SK-N-MC (cell line): ENCODE measurements at places on chromosomes 5 and 9.

DNA sequence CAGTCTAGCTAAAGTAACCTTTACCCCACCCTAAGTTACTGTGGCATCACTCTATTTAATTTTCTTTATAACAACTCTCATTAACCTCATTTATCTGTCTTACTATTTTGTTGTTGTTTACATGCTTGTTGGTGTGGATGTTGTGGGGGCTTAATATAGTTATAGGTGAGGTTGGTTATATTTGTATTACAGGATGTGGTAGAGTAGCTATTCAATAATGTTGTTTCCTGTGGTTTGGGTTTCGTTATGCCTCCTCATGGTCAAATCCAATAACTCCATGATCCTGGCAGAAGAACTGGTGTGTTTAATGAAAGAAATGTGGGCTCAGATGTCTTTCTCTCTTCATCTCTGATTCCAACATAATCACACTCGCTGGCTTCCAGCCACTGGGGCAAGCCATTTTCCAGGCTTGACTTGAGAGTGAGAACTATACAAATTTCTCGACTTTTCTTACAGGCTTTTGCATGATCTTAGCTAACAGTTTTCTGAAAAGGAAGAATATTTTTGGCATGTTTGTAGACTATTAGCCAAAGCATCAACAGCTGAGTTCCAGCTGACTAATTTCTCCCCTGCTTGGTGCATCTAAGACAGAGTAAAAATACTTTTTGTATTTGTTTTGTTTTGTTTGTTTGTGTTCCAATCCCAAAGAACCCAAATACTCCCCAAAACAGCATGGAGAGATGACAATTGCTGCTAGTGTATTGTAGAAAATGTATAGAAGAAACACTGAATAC is 303.7 kb upstream of the PAPPA start:
- no peak for DNase-seq

- no peak for DNase-seq
Observed at GRCh38 chr5:139295346-139296057, 2.0 kb downstream of the MATR3 start.

- DNase-seq = no peak
Observed at GRCh38 chr5:6349387-6349786, 29.0 kb downstream of the MED10 start.

DNA sequence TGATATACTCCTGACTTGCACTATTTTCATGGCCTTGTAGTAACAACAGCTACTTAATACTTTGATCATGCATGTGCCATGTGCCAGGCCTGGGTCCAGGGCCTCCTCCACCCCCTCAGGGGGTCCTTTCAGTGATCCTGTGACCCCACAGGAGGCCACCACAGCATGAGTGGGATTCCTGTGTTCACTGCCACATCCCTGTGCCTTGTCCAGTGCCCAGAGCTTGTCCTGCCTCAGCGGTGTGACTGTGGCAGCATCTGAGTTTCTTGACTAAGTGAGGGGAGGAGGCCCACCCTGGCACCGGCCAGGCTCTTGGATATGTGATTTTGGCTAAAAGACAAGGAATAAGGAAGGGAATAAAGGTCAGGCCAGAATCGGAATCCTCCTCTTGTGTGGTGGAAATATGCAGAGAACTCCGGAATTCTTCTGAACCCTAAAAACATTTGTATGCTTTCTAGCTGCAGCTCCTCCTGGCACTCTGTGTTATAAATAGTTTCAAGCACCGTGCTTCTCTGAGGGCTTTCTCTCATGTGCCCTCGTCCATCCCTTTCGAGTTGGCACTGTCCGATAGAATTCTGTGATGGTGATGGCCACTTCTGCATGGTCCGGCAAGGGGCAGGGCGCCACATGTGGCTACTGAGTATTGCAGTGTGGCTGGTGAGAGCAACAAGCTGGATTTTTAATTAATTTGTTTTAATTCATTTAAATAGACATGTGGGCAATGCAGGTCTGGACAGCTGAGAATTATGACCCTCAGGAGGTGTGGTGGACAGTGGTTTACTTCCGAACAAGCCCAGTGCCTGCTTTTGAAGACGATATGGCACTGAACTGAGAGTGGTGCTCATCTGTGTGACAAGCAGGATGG is 31.8 kb downstream of the TENT4A start:
- DNase-seq = no peak

GRCh38 chr9:92608909-92609445 is 61.0 kb downstream of the IPPK start:
- no peak for DNase-seq

DNA sequence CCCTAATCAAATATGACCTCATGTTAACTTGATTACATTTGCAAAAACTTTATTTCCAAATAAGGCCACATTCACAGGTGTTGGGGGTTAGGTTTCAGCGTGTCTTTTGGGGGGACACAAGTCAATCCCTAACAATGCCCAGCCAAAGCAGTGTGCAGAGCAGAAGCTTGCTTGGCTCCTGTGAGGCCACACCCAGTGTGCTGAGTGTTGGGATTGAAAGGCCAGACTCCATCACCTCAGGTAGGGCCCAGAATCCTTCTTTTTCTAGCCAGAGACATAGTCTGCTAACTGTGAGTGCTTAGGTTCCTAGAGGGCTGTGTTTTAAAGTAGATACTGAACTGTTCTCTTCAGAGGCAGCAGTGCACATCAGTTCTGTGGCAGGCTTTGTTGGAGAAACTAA is 27.9 kb downstream of the KDM4C start:
- DNase-seq = no peak

DNA sequence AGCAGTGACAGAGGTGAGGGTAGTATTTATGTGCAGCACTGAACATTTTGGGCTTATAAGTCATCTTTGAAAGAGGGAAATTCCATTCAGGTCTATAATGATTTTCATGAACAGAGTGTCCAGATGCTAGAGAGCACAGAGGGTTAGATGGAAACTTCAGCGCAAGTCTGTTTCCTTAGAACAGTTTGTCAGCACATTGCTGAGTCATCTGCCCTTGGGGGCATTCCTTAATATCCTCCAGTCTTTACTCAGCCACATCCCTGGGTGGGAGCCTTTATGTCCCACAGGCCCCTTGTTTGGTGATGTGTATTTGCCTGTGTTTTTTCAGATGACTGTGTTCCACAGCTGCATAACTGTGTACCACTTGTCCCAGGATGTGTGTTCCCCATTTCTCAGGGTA is 138.5 kb upstream of the S1PR3 start:
- DNase-seq = no peak

- no peak for DNase-seq
Observed at GRCh38 chr5:156716591-156717380, 133.3 kb upstream of the PPP1R2B start.

DNA sequence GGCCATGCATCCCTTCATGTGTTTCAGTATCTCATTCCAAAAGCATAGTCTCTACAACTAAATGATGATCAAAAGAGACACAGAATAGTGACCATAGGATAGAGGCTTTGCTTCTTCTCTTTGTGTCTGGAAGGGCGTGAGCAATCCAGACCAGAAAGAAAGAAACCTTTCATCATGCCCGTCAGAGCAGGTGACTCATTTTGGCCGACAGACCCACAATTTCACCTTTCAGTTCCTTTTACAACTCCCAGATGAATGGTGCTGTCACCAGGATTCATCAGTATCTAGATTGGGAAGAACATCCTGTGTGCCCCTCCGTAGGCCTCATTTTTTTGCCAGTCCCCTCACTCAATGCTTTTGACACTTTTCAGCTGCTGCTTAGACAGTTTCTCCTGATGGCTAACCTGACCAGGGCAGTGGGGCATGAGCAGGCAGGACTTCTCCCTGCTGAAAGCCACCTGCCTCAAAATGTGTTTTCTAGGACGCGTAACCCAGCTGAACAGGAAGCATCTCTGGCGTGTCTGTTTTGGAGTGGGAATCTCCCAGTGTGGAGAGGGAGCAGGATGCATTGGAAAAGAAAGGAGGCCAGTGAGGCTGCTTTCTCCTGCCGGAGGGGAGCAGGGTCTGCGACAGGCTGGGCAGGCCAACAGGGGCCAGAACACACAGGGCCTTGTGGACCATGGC is 21.2 kb downstream of the ABLIM3 start:
- no peak for DNase-seq

DNA sequence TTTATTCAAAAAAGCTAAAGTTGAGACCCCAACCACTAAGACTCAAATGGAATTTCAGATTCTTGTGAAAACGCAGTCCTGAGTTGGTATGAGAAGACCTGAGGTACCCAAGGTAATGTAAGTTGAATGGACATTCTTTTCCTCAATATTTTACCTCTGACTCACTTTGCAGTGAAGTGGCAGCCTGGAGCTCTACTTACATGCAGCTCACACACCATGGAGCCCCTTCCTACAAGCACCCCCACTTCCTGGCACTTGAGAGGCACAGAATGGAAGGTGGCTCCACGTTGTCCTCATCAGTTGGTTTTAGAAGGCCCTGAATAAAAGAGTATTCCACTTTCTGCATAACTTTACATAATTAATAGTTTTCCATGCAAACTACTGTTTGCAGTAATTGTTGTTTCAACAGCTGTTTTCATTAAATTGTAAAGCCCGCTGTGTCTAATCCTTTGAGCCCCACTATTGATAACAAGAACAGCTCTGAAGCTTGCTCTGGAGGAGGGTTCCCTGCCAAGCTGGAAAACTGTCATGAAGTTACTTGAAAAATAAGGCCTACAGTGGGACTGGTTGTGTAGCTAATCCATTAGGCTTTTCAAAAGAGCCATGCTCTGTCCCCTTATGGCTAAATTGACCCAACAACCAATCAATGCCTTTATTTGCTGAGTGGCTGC is 102.2 kb upstream of the SPATA31D4 start:
- no peak for DNase-seq

- no peak for DNase-seq
Observed at GRCh38 chr5:178323541-178323865, 90.9 kb upstream of the PHYKPL start.

DNA sequence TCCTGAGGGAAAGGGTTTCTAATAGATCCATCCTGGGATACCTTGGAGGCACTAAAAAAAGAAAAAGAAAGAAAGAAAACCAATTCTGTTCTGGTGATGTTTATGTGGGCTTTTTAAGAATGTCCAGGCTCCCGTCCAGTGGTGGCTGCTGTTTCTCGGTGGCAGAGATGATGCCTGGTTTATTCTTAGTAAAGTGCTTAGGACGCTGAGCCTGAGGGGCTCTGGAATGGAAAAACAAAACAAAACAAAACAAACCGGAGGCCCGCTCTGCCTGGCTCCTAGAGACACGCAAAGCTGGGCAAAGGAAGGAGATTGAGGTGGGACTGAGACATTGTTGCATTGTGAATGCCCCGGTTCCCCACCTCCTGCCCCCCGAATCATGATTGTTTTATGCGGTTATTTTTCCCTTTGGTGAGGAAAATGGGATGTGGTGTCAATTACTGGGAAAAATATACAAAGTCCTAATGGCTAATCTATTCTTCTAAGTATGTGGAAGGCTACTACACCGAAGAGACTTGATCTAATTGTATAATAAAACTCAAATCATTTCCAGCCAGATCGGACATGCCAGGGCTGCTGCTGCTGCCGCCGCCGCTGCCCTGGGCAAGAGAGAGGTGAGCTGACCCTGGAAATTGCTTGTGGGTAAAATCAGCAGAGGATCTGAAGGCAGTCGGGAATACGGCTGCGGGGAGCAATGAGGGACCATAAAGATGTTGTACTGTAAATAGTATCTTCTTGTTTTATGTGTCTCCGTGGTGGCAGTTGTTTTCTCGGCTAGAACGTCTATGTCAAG is 644.9 kb downstream of the CCDC171 start:
- no peak for DNase-seq

DNA sequence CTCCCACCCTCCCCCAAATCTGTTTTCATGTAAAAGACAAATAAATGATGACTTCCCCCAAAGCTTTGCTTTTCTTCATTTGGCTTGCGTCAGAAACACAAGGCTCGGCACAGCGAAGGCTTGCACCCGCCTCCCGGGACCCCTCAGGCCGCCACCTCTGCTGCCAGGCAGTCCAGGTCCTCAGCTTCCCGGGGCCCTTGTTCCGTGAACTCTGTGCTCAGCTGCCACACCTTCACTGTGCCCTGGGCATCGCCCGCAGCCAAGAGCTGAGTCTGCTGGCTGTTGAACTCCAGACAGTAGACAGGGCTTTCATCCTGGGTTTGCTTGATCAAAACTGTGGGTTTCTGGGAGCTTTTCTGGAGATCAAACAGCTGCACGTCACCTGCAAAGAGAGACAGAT is 23.0 kb downstream of the DYNC2I2 start:
- no peak for DNase-seq

DNA sequence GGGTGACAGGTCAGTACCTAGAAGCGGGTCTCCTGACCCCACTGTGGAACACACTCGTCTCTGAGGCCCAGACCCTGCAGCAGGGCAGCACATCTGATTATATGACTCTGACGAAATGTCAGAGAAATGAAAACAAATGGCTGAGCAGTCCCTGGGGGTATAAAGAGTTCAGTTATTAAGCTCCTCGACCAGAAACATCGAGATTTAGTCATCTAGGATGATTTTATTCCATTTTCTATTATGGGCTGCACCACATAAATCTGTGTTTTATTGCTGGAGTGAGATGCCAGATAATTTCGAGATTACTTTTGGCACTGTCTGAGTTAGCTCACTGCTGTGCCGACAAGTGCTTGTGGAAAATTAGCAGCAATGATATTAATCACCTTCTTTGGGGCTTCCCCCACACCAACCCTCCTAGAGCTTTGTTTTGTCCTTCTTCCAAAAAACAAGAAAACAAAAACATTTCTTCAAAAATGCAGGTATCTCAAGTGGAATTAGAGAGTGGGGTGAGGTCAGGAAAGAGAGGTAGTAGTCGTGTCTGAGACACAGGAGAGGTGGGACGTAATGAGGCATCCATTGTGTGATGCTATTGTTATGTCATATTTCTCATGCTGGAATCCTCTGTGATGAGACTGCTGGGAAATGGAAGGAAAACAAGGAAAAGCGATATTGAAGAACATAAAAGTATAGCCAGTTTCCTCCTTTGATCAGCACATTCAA is 495.5 kb downstream of the DMAC1 start:
- DNase-seq = no peak

DNA sequence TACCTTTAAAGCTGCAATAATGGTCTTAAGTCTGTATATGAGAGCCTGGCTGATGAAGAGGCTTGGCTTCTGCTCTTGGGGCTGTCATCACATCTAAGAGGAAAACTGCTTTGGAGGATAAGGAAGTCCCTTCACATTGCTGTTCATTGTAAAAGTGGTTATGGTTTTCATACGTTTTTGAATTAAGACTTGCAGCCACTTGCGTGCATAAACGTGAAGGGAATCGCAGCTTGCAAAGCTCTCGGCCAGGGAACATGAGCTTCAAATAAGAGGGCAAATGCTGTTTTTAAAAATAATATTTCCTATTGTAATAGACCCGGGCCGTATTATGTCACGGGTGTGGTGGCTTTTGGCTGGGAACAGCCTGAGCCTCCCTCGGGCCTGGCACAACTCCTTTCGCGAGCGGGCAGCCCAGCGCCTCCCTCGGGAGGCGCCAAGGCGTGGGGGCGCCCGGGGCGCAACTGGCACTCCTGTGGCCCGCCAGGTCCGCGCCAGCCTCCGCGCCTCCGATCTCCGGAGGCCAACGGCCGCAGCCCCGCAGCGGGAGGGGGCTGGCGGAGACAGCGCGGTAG is 538 bp upstream of the ARHGEF28 start:
- no peak for DNase-seq

GRCh38 chr9:89802781-89803355 is 198.1 kb downstream of the GADD45G start:
- no peak for DNase-seq

GRCh38 chr5:119631660-119632059 is 2.3 kb downstream of the FAM170A start:
- no peak for DNase-seq

GRCh38 chr5:57745029-57745428 is 262.4 kb upstream of the ACTBL2 start:
- no peak for DNase-seq
